ENCODE measurements at places on chromosomes 2 and 18.

DNA sequence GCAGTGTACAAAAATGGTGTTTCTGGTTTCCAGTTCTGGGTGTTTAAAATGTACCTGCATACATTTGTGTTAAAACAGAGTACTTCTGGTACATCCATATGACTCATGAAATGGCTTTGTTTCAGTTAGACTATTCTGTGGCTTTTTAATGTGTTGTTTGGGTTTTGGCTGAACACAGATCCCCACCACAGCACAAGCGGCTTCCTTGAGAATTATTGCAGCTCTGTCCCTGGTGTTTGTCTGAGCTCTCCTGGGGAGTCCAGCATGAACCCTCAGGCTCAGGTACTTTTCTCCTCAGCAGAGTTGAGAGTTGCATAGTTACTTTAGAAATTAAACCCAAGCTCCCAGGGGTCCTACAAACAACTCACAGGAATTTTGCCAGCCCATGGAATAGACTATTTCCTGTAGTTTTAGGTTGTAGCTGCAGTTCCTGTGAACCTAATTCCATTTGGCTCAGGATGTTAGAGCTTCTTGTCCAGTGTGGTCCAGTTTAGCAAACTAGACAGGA, 64.8 kb upstream of the EML6 start:
- no peak for DNase-seq

DNA sequence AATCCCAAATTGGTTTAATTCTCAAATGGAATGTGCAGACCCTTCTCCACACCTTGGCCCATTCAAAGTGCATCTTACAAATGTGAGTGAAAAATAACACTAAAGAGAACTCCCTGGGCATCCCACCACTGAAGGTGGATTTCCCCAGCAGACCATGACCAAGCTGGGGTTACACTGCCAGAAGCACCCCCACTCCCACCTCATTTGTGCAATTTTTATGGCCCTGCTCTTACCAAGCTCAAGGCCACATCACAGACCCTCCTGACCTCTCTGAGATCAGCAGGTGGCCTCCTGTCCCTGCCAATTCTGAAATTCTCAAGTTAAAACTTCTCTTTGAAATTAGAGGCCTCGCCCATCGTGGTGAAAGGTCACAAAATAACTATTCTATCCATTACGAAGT, 21.6 kb downstream of the SIGLEC15 start:
- no peak for DNase-seq

DNA sequence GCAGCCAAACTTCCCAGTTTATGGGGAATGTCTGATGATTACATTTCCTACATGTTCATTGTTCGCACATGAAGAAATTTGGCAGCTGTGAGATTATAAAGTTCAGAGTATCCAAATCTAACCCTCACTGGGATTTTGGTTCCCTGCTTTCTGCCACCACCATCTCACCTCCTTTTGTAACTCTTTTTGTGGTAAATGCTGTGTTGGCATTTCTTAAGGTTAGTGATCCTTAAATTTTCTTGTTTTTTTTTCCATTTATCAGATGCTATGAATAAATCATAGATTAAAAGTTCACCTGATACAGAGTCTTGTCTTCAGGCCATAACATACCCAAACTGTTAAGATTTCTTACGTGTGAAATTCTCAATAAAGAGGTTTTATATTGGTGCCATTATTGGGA, 8.5 kb upstream of the TBR1 start:
- DNase-seq: no peak

DNA sequence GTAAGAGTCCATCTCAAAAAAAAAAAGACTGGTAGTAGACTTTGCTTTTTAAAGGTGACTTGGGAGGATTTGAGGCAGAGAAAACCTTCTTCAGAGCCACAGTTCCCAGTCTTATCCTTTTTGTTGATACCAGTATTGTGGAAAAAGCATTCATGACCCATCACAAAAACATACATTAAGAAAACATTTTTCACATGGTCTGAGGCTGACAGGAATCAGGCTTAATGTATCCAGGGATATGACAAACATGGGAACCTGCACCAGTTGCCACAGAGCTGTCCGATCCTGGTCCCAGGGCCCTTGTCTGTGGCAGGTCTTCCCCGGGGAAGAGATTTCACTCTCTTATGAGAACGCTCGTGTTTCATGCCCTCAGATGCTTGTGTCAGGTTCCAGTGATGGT, 21.8 kb downstream of the SPTBN1 start:
- DNase-seq: no peak

GRCh38 chr2:60771508-60771907, 15.4 kb downstream of the PAPOLG start:
- DNase-seq: no peak

DNA sequence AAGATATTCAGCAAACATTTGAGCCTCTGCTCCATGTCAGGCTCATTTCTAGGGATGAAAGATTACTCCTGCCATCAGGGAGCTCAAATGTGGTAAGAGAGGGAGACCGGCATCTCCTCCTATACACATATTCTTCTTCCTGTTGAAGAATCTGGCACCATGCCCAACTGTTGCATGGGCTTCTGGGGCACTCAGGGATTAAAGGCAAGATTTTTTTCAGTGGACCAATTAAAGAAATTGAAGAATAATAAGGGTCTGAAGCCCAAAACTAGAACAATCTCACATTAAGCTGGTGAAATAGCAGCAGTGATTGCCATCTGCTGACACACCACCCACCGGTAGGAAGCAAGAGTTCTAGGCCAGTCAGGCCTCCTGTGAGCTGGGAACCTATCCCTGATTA, 145.4 kb upstream of the LYPD6 start:
- no peak for DNase-seq

GRCh38 chr2:158197940-158198339, 96.3 kb downstream of the UPP2 start:
- DNase-seq: no peak

GRCh38 chr2:18719978-18720775, 130.8 kb upstream of the NT5C1B start:
- DNase-seq: no peak

DNA sequence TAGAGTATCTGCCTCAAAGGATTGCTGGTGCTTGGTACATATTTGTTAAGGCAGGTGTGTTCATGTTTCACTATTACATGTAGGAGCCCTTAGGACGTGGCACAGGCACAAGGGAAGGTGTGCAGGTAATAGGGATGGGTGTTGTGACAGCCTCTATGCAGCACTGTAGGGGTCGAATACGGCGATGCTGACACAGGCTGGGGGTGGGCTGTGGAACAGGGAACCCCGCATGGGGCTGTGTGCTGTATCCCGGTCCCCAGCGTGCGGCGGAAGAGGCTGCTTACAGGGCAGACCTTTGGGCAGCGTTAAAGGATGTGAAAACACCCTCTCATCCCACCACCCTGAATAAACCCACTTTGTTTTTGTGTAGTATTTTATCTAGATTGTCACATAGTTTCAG, 21.5 kb downstream of the B3GNT2 start:
- no peak for DNase-seq

- DNase-seq: peak; percentile 87
These were observed 99.8 kb downstream of the ZNF236 start for GRCh38 chr18:76922107-76922506.

GRCh38 chr2:69644506-69644979, 1.0 kb upstream of the AAK1 start:
- DNase-seq: no peak

DNA sequence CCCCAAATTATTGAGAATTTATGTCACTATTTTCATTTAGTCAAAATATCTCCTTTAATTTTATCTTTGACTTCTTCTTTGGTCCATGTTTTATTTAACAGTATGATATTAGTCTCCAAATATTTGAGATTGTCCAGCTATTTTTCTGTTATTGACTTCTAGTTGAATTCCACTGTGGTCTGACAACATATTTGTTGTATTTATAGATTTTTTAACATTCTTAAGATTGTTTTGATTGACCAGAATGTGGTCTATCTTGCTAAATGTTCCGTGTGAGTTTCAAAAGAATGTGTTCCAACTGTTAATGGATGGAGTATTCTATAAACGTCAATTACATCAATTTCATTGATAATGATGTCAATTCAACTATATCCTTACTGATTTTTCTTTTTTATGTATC, 1452.1 kb downstream of the SUCLG1 start:
- DNase-seq: no peak

GRCh38 chr18:42635378-42636048, 480.0 kb downstream of the RIT2 start:
- DNase-seq: peak; percentile 40

GRCh38 chr2:61793389-61793836, 60.4 kb downstream of the FAM161A start:
- DNase-seq: peak; percentile 79

- DNase-seq: no peak
These were observed 101.2 kb downstream of the GALNT14 start for GRCh38 chr2:31037058-31037457.

DNA sequence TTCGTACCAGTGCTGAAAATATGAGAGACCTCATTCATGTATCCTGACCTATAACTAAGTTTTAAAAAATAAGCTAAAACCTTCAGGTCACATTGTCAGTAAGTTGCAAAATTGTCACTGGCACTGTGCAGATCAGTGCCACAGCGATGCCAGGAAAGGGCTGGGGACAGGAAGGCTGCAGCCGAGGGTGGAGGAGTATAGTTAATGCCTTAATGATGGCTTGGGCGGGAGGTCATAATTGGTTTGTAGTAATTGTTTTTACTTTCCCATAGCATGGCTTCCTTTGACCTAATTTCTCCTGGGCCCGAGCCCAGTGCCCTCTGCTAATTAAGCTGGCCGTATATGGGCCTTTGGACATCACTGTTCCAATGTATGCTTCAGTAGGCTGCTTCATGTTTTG, 47.2 kb upstream of the RAB12 start:
- DNase-seq: no peak

- DNase-seq: no peak
These were observed 45.6 kb upstream of the RNU4ATAC start for GRCh38 chr2:121485039-121485438.

DNA sequence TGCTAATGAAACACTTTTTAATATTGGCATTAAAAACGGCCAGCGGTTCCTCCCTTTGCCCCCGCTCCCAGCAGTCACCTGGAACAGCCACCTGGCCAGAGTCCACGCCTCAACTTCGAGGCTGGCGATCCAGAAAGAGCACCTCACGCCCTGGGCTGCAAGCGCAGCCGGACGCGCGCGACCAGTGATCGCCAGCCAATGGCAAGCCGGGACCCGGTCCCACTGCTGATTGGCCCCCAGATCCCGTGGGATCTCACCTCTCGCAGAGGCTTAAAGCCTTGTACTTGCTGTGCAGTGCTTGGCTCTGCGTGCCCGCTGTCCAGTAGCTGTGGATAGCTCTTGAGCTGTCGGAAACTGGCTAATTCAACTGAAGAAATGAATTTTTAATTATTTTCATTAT, 4.1 kb upstream of the RBM45 start:
- no peak for DNase-seq

All from NAMALWA (cell line).